Ovary (tissue), 10 donors: ENCODE measurements at places on chromosomes 1 and 21. TPM values are rescaled to one million over a fixed set of nuclear protein-coding genes. Genes with fewer than 3 reads are reported as not detected.

ROR1 gene
- total RNA-seq: 11.3 TPM

LCE2C gene
- not detected for total RNA-seq

GBP5 gene
- total RNA-seq: 1.7 TPM

RNU1-4 gene
- 7,521 TPM for total RNA-seq

GRCh38 chr21:25507522-25507921 lies 99.8 kb downstream of the MRPL39 start:
- DNase-seq: no peak

DNA sequence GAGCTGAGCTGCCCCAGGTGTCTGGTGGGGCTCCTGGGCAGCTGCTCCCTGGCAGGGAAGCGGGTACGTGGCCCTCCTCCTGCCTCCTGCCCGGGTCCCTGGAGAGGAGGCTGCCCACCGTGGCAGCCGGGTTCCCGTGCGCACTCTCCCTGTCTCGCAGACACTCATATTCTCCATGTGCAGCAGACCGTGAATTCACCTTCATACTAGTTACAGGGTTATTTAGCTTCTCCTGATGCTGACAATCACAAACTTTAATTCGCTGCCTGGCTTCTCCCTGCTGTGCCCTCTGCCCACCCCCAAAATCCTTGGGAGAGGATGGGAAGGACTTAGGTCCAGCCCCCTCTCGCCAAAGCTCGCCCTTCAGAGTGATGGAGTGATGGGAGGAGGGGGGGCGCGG lies 95.3 kb downstream of the CASZ1 start:
- no peak for DNase-seq

DNA sequence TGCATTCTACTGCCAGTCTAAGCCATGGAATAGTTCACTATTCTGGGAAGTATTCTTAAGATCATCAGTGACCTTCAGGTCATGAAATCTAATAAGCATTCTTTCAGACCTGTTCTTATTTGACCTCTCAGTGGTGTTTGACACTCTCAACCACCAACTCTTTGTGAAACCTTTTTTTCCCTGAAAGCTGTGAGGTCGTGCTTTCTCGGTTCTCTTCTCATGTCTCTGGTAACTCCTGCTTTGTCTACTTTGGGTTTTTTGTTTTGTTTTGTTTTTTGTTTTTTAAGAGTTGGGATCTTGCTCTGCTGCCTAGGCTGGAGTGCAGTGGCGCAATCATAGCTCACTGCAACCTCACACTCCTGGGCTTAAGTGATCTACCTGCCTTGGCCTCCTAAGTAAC lies 56.3 kb downstream of the POU2F1 start:
- no peak for DNase-seq

DNA sequence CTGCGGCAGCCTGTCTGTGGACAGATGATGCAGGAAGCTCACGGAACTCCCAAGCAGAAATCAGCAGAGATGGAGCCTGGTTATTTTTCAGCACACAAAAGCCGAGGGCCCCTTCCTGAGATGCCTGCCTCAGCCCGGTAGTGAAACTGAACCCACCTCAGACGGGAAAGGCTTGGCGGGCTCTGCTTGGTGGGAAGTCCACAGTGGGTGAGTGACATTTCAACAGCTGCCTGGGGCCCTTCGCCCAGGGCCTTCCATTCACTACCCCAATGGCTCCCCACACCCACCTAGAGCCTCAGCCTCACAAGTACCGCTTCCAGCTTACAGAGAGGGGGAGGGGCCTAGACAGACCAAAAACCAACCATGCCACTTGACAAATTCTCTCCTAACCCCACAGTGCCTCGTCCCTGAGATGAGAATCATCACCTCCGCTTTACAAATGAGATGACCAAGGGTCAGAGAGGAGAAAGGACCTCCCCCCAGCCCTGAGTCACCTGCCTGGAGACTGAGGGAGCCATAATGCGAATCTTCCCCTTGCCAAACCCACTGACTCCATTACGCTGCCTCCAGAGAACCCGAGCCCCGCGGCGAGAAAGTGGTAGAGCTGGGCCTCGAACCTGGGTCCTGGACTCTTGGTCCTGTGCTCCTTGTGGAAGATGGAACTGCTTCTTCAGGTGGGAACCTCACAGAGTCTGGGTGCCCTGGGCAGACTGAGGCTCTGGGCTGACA lies 3.4 kb upstream of the ECE1 start:
- no peak for DNase-seq

DNA sequence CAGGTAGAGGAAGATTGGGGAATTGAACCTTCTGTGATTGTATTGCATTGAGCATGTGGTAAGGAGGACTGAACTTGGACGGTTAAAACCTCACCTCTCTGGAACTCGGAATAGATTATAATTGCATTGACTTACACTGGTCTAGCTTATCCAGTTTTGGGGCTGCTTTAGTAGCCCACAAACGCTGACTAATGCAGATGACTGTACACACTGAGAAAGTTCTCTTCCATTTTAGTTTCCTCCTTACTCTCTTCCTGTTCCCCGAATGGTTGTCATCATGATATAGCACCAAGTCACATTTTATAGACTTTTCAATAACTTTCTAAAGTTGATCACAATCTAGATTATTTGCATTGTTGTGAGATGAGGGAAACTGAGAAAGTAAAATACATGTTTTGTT lies 78.2 kb downstream of the NFIA start:
- no peak for DNase-seq

DNA sequence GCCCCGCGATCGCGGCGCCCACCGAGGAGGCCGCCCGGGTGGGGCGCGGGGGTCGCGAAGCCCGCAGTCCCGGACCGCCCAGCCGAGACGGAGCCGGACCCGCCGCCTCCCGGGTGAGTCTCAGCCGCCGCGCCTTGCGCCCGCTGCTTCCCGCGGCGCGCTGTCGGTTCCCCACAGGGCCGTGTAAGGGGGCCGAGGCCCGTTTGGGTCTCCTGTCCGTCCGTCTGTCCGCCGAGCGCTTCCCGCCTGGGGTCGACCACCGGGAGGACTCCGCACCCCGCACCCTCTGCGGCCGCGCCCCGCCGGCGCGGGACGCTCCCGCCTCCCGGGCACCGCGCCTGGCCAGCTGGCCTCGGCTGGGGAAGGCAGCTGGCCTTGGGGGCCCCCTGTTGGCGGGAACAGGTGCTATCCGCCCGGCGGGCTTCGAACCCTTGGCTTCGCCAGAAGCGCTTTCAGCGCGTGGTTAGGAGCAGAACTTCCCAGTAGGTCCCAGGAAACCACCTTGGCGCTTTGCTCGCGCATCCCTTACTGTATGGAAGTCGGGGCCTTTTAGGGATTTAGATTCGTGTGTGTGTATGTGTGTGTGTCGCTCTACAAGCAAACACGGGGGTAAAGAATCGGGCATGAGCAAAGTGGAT lies 414 bp downstream of the TMEM51 start:
- DNase-seq: peak; percentile 89

- no peak for DNase-seq
Measured at GRCh38 chr1:25765136-25765922, 34.7 kb upstream of the SELENON start.
